Stimulated activated CD8-positive, alpha-beta memory T cell treated with anti-CD3 and anti-CD28 coated beads, Interleukin-4, amount 100 ng/mL, for 1 hour (primary cell): ENCODE measurements at places on chromosomes 12 and 14.

DNA sequence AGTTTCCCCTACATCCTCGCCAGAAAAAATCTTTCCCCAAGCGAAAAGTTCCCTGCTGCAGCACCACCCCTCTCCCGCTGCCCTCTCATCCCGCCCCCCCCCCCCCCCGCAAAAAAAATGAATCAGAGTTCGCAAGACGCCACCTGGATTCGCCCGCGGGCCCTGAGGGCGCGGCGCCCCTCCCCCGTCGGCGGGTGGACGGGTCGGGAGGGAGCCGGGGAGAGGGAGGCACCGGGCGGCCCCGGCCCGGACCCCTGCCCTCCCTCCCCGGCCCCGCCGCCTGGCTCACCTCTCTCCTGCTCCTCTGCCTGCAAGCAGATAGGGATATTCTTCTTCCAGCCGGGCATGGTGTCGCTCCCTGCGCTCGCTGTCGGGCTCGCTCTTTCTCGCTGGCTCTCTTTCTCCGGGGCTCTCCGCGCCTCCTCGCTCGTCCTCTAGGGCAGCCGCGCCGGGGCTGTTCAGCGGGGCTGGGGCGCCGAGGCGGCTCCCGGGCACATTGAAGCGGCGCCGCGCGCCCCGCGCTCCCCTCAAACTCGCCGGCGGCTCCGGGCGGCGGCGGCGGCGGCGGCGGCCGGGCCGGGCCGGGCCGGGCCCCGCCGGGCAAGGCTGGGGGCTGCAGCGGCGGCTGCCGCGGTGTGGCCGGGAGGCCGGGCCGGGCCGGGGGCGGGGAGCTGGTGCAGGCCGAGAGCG is 200.3 kb upstream of the CAND1 start:
- no peak for DNase-seq

GRCh38 chr12:88944397-88944796 is 364.1 kb upstream of the KITLG start:
- no peak for DNase-seq

GRCh38 chr14:104977681-104978653 is at the start of gene AHNAK2:
Gene AHNAK2, minus strand, starts transcription at chr14:104978374. Its CDS starts 137 bp downstream, at chr14:104978237.
- no peak for DNase-seq

DNA sequence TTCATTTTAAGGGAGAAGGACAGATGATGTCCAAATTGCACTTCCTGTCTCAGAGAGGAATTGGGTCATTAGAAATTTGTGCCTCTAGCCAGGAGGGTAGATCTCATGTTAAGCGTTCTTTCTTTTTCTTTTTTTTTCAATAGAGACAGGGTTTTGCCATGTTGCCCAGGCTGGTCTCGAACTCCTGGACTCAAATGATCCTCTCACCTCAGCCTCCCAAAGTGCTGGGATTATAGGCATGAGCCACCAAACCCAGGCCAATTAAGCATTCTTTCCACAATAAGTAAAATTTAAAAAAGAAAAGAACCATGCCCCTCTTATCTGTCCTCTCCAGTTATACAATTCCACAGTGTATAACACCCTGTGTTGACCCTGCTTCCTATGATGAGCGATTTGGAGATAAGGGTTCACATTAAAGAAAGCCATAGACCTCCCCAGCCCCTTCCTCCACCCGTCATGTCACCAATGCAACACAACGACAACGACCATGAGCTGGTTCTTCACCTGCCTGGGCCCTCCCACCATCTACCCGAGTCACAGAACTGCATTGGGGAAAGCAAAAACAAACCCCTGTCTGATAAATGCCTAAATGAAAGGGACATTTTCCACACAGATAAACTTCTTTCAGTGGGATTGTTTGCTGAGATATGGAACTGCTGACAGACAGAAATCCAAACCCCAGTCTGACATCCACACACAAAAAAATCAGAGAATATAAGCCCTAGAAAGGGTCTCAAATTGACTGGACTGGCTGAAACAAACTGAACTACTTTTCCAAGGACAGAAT is 37.3 kb downstream of the SSH1 start:
- no peak for DNase-seq

DNA sequence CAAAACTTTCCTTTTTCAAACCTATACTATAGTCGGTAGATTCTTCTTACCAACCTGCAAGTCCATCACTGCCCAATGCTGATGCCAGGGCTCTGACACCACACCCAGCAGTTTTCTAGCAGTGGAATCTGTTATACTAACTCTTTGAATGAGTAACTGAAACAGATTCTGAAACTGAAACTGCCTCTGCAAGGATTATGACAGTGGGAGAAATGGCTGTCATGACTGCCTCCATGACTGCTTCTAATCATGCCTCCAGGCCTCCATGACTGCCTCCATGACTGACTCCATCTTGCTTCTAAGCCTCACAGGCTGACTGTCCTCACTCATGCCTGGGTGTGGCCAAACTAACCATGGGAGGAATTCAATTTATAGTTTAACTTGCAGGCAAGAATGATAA is 29.4 kb upstream of the OXA1L start:
- DNase-seq = no peak

GRCh38 chr12:9387450-9387849 is 179.3 kb upstream of the PZP start:
- DNase-seq = no peak

- DNase-seq = no peak
Observed at GRCh38 chr14:89384023-89384422, 33.0 kb downstream of the FOXN3 start.

GRCh38 chr12:57107456-57108155 is 3.6 kb downstream of the STAT6 start:
- no peak for DNase-seq

DNA sequence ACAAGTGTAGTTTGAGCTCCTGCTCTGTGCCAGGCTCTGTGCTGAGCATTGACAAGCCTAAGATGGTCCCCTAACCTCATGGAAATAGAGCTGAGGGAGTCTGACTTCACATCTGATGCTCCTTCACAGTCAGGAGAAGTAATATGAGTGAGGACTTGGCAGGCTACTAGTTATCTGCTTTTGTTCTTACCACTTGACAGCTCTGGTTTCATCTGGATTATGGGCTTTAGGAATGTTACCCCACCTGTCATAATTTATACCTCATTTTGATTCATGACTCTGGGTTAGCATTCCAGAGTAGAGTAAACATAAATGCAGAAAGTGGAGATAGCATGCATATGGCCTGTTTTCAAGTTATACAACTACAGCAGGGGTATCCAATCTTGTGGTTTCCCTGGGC is 40.5 kb downstream of the ATP6V1D start:
- no peak for DNase-seq

GRCh38 chr14:33230021-33230420 is 291.3 kb downstream of the NPAS3 start:
- no peak for DNase-seq
